ENCODE measurements at places on chromosomes 2 and 18. TPM values are rescaled to one million over a fixed set of nuclear protein-coding genes. Genes with fewer than 3 reads are reported as not detected.

DNA sequence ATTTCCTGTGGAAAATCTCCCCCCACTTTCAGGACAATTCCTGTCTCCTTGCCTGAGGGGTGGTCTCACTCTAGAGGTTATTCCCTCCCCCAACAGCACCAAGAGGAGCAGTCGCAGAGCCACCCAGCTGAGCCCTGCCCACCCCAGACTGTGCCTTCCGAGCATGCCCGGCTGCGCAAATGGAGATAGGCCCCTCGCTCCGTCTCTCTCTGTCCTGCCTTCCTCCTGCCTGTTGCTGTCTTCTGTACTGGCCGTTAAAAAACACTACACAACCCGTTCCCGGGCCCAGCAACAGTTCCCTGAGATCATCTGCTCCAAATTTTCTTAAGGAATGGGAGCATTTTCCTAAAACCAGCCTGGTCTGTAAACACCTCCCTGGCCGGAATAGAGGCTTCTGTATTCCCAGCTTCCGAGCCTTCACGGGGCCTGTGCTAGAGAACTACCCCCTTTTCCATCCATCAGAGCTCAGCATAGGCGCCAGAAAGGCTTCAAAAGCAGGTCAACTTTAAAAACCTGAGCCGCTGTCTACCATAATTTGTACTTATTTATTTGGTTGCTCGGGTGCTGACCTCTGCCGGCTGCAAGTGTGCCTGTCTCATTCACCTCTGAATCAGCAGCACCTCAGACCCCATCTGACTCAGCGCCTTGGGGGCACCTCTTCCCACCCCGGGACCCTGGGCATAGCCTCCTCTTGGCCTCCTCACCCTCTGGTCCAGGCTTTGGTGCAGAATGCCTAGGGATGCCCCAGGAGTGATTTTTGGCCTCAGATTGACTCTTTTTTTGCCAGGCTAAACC is 159.4 kb downstream of the PXDN start:
- no peaks in the 10 kb centered on the region for H3K36me3 ChIP-seq
- peaks cover 7% of the 10 kb centered on the region for H3K27me3 ChIP-seq
- no peak overlapping the region for H3K27ac ChIP-seq
- no peaks in the 10 kb centered on the region for H3K4me1 ChIP-seq

- DNase-seq: no peak
- no peak overlapping the region for H3K27ac ChIP-seq
- no peak overlapping the region for H3K4me3 ChIP-seq
- no peaks in the 10 kb centered on the region for H3K4me1 ChIP-seq
Measured at GRCh38 chr2:75289771-75290170, 90.5 kb upstream of the TACR1 start.

Gene C2orf81
- total RNA-seq: 3.7 TPM

- peaks cover 5% of the 10 kb centered on the region for H3K36me3 ChIP-seq
- H3K27ac ChIP-seq: no peak overlapping the region
- peaks cover 9% of the 10 kb centered on the region for H3K27me3 ChIP-seq
Measured at GRCh38 chr18:45806226-45806625, 19.2 kb upstream of the SIGLEC15 start.

DNA sequence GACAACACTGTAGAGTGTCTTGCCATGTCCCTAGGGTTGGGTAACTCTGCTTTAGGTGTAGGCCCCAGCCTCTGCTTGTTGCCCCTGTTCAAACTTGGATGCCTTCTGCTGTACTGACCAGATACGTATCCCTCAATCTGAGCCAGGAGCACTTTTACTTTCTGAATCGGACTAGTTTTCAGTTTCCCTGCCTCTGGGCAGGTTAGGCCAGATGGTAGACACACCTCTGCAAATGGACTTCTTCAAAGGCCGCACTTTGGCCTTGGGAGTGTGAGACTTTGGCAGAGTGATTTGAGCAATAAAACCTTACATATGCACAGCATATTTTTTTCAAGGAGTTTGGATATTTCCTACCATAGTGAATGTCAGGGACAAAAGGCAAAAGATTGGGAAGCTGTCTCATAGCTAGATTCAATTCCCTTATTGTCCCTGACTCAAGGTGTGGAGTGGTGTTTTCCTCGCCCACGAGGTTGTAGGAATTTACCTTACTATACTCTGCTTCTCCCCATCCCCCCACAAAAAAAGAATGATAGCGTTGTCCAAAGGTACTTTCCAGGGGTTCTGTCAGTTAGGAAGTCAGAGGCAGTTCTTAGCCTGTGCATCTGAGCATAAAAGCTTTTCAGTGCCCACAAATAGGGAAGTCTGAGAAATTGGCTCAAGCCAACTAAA is 15.3 kb upstream of the PARD3B start:
- H3K4me1 ChIP-seq: no peaks in the 10 kb centered on the region
- no peaks in the 10 kb centered on the region for H3K36me3 ChIP-seq
- H3K27ac ChIP-seq: no peak overlapping the region
- H3K4me3 ChIP-seq: no peak overlapping the region

DNA sequence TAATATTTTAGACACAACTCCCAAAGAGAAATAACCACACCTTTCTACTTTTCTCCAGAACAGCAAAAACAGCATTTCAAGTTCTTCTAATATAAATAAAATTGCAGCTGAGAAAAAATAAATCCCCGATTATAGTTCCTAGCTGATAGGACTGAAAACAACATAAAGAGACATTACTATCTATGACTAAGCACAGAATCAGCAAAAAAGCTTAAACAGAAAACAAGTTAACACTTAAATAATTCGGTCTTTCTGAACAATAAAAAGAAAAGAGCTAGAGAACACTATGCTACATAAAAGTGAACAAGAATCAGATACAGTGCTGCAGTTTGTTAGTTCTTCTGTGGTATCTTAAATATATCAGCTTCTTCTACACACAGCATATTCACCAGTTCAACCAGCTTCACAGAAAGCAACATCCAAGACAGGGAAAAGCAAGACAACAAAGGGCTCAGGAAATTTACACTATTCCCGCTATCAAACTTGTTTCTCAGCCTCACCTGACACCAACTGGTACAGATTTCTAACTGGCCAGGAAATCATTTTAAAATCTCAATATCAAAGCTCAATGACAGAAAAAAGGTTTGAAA is 28.6 kb downstream of the FEZ2 start:
- H3K27ac ChIP-seq: peak overlapping the region; percentile 30
- H3K4me1 ChIP-seq: no peaks in the 10 kb centered on the region
- DNase-seq: no peak
- H3K4me3 ChIP-seq: no peak overlapping the region
- no peaks in the 10 kb centered on the region for H3K27me3 ChIP-seq

DNA sequence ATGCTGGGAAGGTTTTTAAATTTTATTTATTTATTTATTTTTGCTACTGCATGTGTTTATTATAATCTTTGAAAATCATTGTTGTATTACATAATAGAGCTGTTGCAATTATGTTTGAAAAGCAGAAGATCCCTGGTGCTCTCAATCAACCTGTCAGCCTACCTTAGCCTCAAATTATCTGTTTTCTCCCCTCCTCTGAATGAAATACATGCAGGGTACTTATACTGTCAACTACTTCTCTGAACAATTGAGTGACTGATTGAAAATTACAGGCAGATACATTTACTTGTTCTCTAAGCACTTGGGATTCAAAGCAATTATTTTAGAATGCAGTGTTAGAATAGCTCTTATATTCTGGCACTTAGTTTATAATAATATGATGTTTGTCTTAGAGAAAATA is 8.1 kb downstream of the KYNU start:
- no peaks in the 10 kb centered on the region for H3K36me3 ChIP-seq
- no peak for DNase-seq
- no peaks in the 10 kb centered on the region for H3K4me1 ChIP-seq
- H3K4me3 ChIP-seq: no peak overlapping the region
- peaks cover 7% of the 10 kb centered on the region for H3K27me3 ChIP-seq

Gene CAMKMT
- total RNA-seq: 26.5 TPM

DNA sequence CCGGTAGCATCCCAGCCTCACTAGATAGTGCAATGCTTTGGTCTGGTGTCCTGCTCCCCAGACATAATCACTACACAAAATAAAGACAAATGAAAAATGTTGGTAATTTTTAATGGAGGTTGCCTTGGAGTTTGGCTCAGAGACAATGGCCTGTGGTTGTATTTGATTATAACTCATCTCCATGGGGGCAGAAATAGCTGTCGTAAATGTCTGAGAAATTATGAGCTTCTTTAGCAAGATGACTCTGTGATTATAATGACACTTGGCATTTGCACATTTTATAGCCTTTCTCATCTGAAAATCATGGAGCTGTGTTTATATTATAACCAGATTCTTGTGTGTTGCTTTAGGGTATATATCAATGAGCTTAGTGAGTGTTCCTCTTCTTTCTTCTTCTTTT is 1779.7 kb upstream of the CELF4 start:
- H3K27ac ChIP-seq: no peak overlapping the region
- no peaks in the 10 kb centered on the region for H3K4me1 ChIP-seq
- no peaks in the 10 kb centered on the region for H3K27me3 ChIP-seq

DNA sequence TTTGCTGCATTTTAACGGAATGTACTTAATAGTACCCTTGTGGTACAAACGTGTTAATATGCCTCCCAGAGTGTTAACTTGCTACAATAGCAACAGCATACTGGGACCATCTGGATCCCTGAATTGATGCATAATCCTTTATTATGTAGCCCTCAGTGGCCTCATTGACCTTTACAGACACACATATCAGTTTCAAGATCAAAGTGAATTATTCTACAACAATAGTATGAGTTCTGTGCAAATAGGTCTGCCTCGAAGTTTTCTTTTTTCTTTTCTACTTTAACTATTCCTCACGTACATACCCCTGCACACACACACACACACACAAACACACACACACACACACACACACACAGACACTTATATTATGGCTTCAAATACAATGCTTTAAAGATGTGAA is 1622.1 kb downstream of the LRP1B start:
- H3K27ac ChIP-seq: no peak overlapping the region
- H3K4me1 ChIP-seq: no peaks in the 10 kb centered on the region
- no peaks in the 10 kb centered on the region for H3K27me3 ChIP-seq
- no peaks in the 10 kb centered on the region for H3K36me3 ChIP-seq
- no peak for DNase-seq

DNA sequence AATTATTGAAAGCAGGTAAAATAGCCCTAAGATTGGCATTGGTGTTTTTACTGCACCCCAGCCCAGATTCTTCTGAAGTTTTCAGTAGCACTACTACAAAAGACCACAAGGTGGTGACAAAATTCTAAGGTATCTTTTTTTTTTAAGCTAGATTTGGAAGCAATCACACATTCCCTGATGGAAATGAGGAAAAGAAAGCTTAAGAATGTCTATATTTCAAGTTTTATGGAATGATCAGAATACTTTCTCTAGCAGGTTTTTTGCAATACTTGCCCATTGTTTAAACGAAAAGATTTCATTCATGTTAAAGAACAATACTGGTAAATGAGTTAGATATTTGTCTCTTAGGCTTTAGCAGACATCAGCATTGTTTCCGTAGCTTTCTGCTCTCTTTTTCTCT is 32.1 kb upstream of the ZNF638 start:
- H3K36me3 ChIP-seq: no peaks in the 10 kb centered on the region
- no peak overlapping the region for H3K4me3 ChIP-seq
- H3K27ac ChIP-seq: no peak overlapping the region
- H3K4me1 ChIP-seq: no peaks in the 10 kb centered on the region

DNA sequence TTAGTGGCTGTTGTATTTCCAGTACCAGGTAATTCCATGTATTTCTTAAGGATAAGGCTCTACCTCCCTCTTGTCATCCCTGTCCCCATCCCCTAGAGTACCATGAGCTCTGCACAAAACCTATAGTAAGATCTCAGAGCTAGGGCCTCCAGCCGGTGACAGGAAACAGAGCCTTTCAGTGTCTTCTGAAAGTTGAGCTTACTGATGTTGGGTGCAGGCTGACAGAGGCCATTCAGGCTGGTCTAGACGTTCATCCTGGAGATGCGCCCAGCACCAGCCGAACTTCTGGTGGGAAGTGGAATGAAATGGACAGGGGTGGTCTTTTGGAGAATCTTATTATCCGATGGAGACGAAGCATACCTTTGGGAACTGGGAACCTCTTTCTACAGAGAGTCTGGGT is 16.7 kb upstream of the LYPD6B start:
- no peak for DNase-seq
- no peak overlapping the region for H3K27ac ChIP-seq
- no peaks in the 10 kb centered on the region for H3K27me3 ChIP-seq
- H3K4me1 ChIP-seq: no peaks in the 10 kb centered on the region
- H3K36me3 ChIP-seq: no peaks in the 10 kb centered on the region

Gene ACTG2
- 0.22 TPM for total RNA-seq

GRCh38 chr2:29398384-29399237 is 283.4 kb downstream of the CLIP4 start:
- H3K36me3 ChIP-seq: no peaks in the 10 kb centered on the region
- no peak overlapping the region for H3K27ac ChIP-seq
- H3K4me3 ChIP-seq: no peak overlapping the region
- peaks cover 13% of the 10 kb centered on the region for H3K27me3 ChIP-seq

Gene FOXD4L1
- 0.12 TPM for total RNA-seq

DNA sequence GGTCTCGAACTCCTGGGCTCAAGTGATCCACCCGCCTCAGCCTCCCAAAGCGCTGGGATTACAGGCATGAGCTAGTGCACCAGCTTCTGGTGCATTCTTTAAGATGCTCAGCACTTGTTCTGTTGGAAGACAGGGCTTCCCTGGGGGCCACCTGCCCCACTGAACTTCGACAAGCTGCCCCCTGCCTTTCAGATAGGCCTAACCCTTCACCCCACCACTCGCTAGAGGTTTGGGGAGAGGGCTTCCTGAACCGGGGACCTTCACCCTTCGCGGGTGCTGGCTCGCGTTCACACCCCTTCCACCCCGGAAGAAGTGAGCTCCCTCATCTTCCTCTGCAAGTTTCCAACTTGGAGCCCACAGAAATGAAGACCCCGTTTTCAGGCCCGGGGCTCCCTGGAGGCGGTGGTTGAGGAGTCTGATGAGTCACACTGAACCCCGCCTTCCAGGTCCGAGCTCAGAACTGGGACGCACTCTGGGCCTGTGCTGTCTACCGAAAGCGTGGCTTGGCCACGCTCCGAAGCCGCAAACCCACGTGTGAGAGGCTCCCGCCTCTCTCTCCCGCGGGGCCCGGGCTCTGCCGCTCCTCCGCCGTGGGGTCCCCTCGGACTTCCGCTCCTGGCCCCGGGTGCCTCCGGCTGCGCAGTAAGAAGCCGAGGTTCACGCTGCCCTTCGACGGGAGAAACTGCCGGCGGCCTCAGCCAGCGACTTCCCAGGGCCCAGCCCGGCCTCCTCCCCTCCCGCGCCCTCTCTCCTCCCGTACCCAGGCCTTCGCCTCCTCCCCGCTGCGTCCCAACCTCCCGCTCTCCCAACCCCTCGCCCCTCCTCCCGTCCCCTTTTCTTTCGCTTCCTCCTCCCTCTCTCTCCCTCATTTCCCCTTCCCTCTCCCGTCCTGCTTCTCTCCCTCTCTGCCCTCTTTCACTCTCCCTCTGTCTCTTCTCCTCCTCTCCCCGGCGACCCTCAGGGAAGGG is 47.5 kb upstream of the SP3 start:
- H3K27ac ChIP-seq: no peak overlapping the region
- H3K4me3 ChIP-seq: peak overlapping the region; percentile 66
- H3K4me1 ChIP-seq: peaks cover 26% of the 10 kb centered on the region
- H3K27me3 ChIP-seq: peaks cover 12% of the 10 kb centered on the region
- no peaks in the 10 kb centered on the region for H3K36me3 ChIP-seq

Gene ALPP
- not detected for total RNA-seq

GRCh38 chr2:230691005-230691647 is 21.5 kb upstream of the CAB39 start:
- no peak for DNase-seq
- H3K4me3 ChIP-seq: no peak overlapping the region
- H3K27me3 ChIP-seq: no peaks in the 10 kb centered on the region
- H3K4me1 ChIP-seq: peaks cover 30% of the 10 kb centered on the region
- H3K27ac ChIP-seq: no peak overlapping the region

Gene KLHL14
- total RNA-seq: not detected

All from activated T-cell treated with anti-CD3 and anti-CD28 coated beads, Interleukin-2, amount 50 U/mL, for 72 hours (primary cell).